Activated effector memory CD4-positive, alpha-beta T cell treated with Interleukin-2 at 50 U/mL for 16 hours (primary cell): ENCODE measurements at places on chromosomes 12 and 14.

DNA sequence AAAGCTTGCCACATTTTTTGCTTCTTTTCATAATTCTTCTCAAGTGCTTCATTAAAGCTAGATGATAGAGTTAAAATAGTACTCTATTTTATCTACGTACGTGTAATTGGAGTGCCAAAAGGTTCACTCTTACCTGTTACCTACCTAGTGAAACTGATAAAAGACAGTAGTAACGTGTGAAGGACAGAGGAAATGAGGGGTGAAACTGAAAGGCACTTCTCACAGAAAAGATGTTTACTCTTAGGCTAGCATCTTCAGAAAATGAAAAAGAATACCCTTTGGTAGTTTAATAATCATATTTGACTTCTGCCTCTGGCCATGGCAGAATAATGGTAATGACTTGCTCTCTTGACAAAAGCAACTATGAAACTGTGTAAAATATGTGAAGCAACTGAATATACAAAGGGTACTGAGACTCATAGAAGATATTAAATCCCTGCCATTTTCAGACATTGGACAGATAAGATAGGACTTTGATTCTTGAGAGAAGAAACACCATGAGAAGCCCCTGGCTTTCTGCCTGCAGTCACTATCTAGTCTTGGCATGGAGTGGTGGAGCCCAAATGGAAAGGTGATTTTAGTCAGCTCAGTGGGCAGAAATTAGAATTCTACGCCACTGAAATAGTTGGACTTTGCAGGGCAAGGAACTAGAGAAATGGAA, 6.3 kb upstream of the EVL start:
- no peak for DNase-seq

DNA sequence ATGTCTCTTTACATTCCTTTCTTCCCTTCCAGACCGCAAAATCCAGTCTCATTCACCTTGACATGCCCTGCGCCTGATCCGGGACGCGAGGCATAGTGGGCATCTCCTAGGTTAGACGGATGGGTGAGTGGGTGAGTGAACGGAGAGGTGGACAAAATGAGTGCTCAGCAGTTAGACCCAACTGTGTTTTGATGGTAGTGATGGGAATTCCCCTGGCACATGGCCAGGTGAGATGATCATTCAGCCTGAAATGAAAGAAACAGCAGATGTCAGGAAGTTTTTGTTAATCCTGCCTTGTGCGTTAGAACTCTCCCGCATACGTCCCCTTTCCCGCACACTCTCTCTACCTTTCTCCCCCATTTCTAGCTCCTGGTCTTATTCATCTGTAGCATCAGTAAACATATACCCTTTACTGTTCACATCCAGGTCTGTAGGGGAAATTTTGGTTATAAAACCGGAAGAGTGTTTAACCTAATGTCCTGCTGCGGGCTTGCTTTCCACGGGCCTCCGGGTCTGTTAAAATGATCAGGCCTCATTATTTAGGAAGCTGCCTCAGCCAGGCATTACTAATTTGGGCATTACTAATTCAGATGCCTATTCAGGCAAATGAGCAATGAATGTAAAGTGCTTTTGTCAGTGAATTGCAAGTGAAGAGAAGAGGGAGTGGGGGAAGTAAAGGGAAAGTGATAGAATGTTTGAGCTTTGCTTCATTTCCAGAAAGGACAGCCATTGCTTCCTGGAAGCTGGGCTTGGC, 172.8 kb downstream of the ETV6 start:
- no peak for DNase-seq

DNA sequence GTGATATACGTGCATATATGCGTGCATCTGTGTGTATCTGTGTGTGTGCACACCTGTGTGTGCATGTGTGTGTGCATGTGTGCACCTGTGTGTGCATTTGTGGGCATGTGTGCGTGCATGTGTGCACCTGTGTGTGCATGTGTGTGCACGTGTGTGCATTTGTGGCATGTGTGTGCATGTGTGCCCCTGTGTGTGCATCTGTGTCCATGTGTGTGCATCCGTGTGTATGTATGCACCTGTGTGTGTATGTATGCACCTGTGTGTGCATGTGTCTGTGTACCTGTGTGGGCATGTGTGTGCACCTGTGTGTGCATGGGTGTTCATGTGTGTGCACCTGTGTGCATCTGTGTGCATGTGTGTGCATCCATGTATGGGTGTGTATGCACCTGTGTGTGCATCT, 167.8 kb upstream of the SFSWAP start:
- no peak for DNase-seq

GRCh38 chr14:78836777-78837176, 666.6 kb downstream of the NRXN3 start:
- no peak for DNase-seq

- DNase-seq: no peak
Observed at GRCh38 chr12:57487055-57487596, 742 bp upstream of the MARS1 start.

DNA sequence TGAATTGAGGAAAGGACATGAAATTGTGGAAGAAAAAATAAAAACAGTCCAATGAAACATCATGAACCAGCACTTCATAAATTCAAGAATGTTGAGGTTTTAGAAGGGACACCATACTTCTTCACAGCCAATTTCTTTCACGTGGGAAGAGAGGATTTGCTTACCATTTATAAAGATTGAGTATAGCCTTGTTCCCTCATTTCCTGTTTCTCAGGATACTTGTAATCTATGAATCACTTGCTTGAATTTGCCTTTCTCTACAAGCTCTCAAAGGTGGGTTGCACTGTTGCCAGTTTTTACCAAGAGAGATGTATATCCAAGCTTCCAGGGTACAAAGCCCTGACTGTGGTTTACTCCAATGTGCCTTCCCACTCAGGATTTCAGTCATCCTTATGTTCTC, 116.1 kb downstream of the DUSP6 start:
- DNase-seq: no peak

GRCh38 chr14:89598548-89599186, 181.6 kb upstream of the FOXN3 start:
- no peak for DNase-seq

GRCh38 chr12:62631471-62632410, 165.1 kb downstream of the MON2 start:
- no peak for DNase-seq

- no peak for DNase-seq
Observed at GRCh38 chr12:53514628-53515290, 7.5 kb upstream of the NPFF start.

- DNase-seq: no peak
Observed at GRCh38 chr14:41607304-41607775, 664 bp downstream of the LRFN5 start.

DNA sequence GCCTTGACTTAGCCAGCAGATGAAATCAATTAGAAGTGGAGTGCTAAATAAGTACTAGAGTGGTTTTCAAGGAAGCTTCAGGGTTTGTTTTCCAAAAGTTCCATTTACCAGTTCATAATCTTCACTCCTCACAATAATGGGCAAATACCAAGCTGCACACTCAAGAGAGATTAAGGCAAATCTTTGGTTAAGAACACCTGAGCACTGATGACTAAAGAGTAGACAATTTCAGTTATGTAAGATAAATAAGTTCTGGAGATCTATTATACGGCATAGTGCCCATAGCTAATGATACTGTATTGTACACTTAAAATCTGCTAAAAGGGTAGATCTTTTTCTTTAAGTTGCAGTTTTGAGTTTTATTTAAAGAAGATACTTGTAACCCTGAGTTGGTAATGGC, 125.0 kb downstream of the ARMH4 start:
- no peak for DNase-seq

DNA sequence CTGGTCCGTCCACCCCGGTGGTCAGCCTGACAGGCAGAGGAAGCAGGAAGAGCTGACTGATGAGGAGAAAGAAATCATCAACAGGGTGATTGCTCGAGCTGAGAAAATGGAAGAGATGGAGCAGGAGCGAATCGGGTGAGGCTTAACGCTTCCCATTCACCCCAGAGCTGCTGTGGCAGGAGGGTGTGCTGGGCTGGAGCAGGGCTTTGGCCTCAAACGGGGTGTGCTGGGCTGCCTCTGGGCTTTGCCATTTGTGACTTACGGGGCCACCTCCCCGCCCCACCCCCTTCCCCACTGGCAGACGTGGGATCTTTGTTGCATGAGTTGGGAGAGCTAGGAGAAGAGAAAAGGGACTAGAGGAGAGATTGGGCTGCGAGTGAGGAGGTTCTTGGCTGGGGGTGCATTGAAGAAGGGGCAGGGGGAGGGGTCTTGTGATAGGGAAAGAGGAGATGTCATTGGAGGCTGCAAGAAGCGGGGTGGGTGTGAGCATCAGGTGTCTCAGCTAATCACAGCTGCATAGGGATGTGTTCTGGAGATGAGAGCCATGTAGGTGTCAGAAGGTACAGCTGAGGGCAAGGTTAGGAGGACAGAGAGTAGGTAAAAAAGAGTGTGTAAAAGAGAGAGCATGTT, 56.3 kb downstream of the RPH3A start:
- no peak for DNase-seq

- no peak for DNase-seq
Observed at GRCh38 chr12:45737638-45738037, 8.1 kb downstream of the ARID2 start.

GRCh38 chr14:104794993-104795780, at the start of gene AKT1:
AKT1 (minus strand) TSS chr14:104795748; CDS start chr14:104792643, 3,105 bp downstream.
- DNase-seq: no peak

DNA sequence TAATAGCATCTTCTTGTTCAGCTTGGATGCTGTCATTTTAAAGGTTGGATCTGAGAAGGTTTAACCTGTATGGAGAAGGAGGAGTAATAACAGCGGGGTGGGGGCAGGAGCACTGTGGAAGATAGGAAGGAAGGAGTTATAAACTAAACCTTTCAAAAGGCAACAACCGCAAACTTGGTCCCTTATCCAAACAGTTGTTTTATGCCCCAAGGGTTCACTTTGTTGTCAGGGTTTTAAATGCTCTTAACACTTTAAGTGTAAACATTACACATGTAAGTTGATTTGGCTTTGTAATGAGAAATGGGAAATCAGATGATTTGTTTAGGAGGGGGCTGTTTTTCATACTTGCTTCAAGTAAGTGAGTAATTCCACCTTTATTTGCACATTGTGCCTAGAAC, 3.0 kb downstream of the NPAS3 start:
- no peak for DNase-seq

- DNase-seq: no peak
Observed at GRCh38 chr14:99936056-99936455, 129.2 kb upstream of the EVL start.

GRCh38 chr12:42238240-42239140, at the start of gene YAF2:
YAF2 (minus strand) TSS chr12:42238248; CDS start chr12:42238180, 68 bp downstream.
- DNase-seq: peak; percentile 79

GRCh38 chr12:113155060-113155459, 5.5 kb downstream of the CFAP73 start:
- DNase-seq: no peak

DNA sequence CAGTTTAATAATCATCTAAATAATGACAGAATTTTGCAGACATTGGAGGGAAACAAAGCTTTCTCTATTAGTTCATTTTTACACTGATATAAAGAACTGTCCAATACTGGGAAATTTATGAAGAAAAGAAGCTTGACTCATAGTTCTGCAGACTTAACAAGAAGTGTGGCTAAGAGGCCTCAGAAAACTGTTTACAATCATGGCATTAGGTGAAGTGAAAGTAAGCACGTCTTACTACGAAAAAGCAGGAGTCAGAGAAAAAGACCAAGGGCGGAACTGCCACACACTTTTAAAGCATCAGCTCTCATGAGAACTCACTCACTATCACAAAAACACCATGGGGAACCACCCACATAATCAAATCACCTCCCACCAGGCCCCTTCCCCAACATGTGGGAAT, 804.4 kb downstream of the FLRT2 start:
- DNase-seq: no peak

- no peak for DNase-seq
Observed at GRCh38 chr14:53175375-53175774, 22.3 kb upstream of the DDHD1 start.

GRCh38 chr14:65949711-65950516, 536.3 kb upstream of the CCDC196 start:
- DNase-seq: no peak

- DNase-seq: no peak
Observed at GRCh38 chr12:89156862-89157262, 195.4 kb downstream of the DUSP6 start.

DNA sequence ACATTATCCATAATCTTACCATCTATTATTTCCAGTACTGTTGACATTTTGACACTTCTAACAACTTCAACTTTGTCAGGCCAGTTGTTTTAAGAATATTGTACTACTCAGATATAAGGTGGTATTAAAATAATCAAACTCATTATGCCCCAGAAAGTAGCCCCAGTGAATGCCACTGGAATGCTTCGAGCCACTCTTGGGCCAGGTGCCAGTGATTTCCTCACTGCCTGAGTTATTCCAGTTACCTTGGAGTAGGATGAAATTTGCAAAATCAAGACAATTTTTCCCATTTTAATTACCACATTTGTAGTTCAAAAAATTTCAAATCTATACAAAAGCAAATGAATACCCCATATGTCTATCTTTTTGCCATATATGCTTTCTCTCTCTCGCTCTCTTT, 9.2 kb downstream of the CIPC start:
- no peak for DNase-seq

DNA sequence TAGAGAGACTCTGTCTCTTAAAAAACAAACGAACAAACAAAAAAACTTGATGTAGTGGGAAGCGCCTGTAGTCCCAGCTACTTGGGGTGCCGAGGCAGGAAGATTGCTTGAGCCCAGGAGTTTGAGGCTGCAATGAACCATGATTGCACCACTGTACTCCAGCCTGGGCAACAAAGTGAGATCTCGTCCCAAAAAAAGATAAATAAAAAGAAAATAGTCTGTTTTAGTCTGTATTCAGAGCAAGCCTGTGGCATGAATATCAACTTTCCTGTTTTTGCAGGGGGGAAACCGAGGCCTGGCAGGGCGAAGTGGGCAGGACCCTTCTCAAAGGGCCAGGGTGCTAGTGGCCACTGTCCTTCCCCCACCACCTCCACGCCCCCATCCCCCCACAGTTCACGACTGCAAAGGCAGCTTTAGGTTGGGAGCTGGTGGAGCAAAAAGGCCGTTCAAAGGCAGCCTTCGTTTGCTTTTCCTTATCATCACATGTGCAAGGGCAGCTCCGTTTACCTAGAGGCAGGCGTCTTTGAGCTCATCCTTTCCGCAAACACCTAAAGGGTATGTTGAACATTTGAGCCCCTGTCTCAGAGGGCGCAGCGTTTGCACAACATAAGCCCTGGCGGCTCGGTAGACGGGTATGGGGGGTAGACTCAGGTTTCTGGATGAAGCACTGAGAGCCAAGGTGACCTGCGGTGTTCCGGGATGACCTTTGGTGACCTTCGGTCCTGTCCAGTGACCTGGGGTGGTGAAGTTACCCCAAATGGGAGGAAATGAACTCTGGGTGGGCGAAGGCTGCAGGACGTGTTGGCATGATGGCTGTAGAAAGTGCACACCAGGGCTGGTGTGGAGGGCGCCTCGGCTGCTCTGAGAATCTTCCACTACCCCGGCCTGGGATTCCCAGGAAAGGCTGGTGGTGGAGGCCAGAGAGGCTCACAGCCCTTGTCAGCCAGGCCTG, 8.7 kb upstream of the MEG3 start:
- DNase-seq: no peak
